ENCODE measurements at places on chromosomes 7 and 10. TPM values are rescaled to one million over a fixed set of nuclear protein-coding genes. Genes with fewer than 3 reads are reported as not detected.

The KAZALD1 gene
- total RNA-seq = 1.9 TPM

The SUN1 gene
- total RNA-seq = 144 TPM

The ASAH2 gene
- total RNA-seq = 2.4 TPM

The NRCAM gene
- total RNA-seq = 9.1 TPM

The PROSER2 gene
- 9.1 TPM for total RNA-seq

The CLDN3 gene
- not detected for total RNA-seq

The CTTNBP2 gene
- 6.1 TPM for total RNA-seq

The CACNB2 gene
- 0.19 TPM for total RNA-seq

The VSTM4 gene
- total RNA-seq = 41.7 TPM

The MKX gene
- total RNA-seq = 0.55 TPM

The ZNF727 gene
- total RNA-seq = 4.1 TPM

The TMEM176A gene
- 64.3 TPM for total RNA-seq

The GTF2IRD1 gene
- 17.3 TPM for total RNA-seq

All from mesenteric fat pad (tissue), 1 donor.